Activated naive CD4-positive, alpha-beta T cell treated with anti-CD3 and anti-CD28 coated beads, Interleukin-2, amount 50 U/mL, for 72 hours (primary cell): ENCODE measurements at places on chromosomes 16 and 17.

- DNase-seq, result no peak
Observed at GRCh38 chr17:75270966-75271232, at the start of gene MIF4GD. TSS of gene MIF4GD (minus strand) at chr17:75271231. CDS start at chr17:75270195, 1,036 bp downstream.

- no peak for DNase-seq
Observed at GRCh38 chr17:82943751-82944150, 103.9 kb upstream of the ZNF750 start.

DNA sequence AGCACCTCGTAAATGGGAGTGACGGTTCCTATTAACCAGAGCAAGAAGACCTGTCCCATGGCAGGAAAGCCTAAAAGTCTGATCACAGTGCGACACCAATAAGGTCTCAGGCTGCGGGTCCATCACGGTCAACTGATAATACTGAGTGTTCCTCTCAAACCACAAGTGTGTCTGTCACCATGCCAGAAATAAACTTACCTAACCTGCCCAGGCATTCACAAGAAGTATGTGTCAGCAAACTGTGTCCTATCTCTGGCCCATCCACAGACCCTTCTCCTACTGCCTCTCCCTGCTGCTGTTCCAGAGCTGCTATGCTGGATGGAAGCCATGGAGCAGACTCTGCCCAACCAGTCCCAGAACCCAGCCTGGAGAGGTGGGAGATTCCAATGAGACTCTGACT lies 73.5 kb downstream of the ZNF423 start:
- no peak for DNase-seq

- DNase-seq, result no peak
Observed at GRCh38 chr17:65698381-65699061, 137.1 kb upstream of the AXIN2 start.

DNA sequence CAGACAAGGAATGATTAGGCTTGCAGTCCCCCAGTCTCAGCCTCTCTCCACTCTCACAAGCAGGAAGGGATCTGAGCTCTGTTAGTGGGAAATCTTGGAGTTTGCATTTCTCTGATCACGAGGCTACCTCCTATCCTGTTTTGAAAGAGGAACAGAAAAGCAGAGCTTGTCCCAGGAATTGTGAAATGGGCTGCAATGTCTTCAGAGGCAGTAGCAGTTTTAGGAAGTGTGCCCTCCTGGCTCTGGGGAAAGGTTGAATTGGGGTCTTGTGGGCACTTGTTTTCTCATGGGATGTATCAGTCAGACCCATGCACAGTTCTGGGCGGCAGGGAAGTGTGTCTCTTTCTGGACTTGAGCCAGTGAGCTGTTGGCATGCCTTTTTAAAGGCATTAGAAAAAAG lies 22.8 kb downstream of the NUP85 start:
- DNase-seq, result no peak
